ENCODE measurements at places on chromosomes 4 and X.

DNA sequence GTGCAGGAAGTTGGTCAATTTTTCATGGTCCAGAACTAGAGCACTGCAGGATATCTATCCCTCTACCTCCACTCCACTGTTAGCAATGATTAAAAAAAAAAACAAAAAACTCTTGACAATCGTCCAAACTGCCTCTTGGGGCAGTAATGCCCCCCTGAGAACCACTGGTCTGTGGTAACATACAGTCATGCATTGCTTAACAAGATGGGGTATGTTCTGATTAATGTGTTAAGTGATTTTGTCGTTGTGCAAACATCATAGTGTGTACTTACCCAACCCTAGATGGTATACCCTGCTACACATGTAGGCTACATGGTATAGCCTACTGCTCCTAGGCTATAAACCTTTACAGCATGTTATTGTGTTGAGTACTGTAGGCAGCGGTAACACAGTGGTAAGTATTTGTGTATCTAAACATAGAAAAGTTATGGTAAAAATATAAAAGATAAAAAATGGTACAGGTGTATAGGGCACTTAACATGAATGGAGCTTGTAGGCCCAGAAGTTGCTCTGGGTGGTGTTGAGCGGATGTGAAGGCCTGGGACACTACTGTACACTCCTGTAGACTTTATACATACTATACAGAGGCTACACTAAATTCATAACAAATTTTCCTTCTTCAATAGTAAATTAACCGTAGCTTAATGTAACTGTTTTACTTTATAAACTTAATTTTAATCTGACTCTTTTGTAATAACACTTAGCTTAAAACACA is 34.1 kb downstream of the ART3 start:
- no peak for DNase-seq

GRCh38 chr4:168713253-168713652 is 216.4 kb downstream of the PALLD start:
- no peak for DNase-seq

GRCh38 chr4:186307916-186308315 is 41.9 kb downstream of the F11 start:
- no peak for DNase-seq

DNA sequence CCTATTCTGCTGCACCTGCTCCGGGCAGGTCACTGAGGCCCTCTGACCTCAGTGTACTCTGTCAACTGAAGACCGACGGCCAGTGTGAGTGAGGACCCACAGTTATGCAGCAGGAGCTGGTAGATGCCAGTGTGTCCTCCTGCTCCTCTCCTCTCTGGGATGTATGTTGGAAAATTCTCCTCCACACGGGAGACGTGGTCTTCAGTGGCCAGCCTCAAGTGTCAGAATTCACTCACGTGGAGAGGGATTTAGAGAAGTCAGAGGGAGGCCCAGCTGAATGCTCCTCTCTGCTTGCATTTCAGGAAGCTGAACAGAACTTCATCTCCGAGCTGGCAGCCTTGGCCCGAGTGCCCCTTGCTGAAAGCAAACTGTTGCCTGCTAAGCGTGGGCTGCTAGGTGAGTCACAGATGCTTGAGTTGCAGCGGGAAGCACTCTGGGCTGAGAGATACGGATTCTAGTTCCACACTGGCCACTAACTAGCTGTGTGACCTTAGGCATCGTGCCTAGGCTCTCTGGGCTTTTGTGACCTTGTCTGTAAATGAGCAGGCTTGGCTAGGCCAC is 83.6 kb downstream of the CRMP1 start:
- no peak for DNase-seq

- no peak for DNase-seq
These were observed 67.0 kb downstream of the TNIP2 start for GRCh38 chr4:2689114-2689513.

- DNase-seq: no peak
These were observed 349.2 kb downstream of the ADGRL3 start for GRCh38 chr4:61549336-61549735.

DNA sequence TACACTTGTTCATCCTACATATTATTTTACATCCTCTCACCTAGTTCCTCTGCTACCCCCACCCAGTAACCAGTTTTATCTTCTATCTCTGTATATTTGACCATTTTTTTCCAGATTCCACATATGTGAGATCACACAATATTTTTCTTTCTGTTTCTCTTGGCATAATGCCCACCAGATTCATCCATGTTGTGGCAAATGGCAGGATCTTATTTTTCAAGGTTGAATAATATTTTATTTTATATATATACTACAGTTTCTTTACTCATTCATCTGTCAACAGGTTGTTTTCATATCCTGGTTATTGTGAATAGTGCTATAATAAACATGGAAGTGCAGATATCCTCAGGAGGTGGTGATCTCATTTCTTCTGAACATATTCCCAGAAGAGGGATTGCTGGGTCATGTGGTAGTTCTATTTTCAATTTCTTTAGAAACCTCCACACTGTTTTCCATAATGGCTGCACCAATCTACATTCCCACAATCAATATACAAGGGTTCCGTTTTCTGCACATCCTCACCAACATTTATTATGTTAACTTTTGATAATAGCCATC is 48.2 kb downstream of the THAP9 start:
- DNase-seq: no peak

Measured in natural killer cell treated with Interleukin-12 subunit alpha and Interleukin-12 subunit beta and Interleukin-15 and Interleukin-18, amount 100 ng/mL, for 72 hours (primary cell).